Amniotic epithelial cell (primary cell): ENCODE measurements at places on chromosomes 1 and 21.

DNA sequence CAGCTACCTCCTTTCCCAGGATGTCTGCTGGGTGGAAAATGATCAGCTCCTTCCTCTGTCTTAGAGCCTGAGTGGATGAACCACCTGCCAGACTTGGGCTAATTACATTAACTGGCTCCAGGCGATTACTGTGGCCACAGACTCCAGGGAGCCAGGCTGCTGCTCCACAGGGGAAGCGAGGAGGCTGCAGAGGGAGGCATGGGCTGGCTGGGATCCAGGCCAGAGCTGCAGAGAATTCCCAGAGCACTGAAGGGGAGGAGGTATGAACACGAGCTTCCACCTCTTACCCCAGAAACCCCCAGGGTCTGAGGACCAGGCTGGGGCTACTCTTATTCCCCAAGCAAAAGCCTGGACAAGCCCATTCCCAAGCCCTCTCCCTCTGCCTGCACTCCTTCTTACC is 136.0 kb upstream of the KLHDC7A start:
- DNase-seq, result no peak

- no peak for DNase-seq
These were observed 63.8 kb upstream of the CSF1 start for GRCh38 chr1:109846846-109847245.

DNA sequence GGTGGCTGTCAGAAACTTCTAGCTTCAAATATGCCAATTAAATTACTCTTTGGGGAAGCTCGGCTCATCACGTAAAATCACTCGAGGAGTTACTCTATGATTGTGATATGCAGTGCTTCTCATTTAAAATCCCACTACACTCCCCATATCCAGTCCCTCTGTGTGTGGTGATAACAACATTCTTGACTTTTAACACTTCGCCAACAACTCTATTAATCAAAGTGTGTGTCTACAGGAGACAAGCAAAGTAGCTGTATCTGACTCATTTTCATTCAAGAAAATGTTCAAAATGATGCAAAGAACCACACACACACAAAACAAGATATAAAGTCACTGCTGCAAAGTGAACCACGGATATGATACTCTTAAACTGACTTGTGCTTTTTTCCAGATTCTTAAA is 341.3 kb downstream of the DSCAM start:
- DNase-seq, result no peak

GRCh38 chr1:183699616-183700160 is 46.6 kb upstream of the APOBEC4 start:
- peak; percentile 79 for DNase-seq

DNA sequence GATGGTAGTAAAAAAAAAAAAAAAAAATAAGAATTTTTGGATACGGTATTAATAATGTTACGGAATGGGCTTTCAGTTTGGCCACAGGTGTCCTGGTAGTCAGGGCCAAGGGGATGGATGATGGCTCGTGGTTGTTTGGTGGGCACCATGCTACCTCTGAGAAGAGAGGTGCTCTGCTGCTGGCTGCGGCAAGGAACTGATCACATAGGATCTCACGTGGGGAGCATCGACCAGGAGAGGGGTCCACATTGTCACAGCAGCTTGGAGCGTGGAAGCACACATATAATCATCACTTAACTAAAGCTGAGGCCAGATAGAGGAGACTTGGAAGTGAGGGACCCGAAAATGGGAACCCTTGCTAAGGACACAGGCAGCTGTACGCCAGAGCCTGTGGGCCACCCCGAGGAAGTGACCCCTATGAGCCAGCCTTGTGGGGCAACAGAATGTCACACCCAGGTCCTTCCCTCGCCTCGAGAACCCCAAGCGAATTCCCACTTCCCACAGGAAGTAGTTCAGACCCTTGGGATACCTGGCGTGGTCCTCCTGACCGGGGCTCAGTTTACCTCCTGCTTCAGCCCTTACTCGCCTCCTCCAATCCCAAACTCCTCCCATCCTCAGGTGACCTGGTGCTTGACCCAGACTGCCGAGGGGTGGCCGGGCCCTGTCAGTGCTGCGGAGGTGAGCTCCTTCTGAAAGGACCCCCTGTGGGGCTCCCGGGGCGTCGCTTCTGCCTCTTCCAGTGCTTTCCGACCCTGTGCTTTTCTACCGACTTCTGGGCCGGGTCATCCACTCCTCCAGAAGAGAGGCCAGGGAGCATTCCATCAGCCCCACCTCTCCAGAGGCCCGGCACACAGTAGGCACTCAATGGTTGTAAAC is 222.0 kb downstream of the CAMTA1 start:
- no peak for DNase-seq

GRCh38 chr1:28526886-28527285 is 21.0 kb downstream of the RCC1 start:
- no peak for DNase-seq
